ENCODE measurements at places on chromosomes 16 and 17.

GRCh38 chr16:14667347-14668266, 26.5 kb downstream of the PLA2G10 start:
- no peak for DNase-seq

GRCh38 chr17:60325730-60326524, 66.0 kb downstream of the USP32 start:
- DNase-seq, result no peak

DNA sequence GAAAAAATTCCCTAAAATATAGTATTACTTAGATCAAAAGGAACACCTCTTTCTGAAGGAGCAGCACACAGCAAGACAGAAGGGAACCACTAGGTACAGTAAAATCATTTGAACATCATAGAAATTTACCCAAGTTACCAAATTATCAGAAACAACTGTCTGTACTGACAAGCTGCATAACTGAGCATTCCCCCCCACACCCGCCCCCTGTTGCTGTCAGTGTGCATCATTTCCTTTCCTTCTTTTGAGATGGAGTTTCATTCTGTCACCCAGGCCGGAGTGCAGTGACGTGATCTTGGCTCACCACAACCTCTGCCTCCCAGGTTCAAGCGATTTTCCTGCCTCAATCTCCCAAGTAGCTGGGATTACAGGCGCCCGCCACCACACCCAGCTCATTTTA, 120.7 kb downstream of the TRIM37 start:
- no peak for DNase-seq

DNA sequence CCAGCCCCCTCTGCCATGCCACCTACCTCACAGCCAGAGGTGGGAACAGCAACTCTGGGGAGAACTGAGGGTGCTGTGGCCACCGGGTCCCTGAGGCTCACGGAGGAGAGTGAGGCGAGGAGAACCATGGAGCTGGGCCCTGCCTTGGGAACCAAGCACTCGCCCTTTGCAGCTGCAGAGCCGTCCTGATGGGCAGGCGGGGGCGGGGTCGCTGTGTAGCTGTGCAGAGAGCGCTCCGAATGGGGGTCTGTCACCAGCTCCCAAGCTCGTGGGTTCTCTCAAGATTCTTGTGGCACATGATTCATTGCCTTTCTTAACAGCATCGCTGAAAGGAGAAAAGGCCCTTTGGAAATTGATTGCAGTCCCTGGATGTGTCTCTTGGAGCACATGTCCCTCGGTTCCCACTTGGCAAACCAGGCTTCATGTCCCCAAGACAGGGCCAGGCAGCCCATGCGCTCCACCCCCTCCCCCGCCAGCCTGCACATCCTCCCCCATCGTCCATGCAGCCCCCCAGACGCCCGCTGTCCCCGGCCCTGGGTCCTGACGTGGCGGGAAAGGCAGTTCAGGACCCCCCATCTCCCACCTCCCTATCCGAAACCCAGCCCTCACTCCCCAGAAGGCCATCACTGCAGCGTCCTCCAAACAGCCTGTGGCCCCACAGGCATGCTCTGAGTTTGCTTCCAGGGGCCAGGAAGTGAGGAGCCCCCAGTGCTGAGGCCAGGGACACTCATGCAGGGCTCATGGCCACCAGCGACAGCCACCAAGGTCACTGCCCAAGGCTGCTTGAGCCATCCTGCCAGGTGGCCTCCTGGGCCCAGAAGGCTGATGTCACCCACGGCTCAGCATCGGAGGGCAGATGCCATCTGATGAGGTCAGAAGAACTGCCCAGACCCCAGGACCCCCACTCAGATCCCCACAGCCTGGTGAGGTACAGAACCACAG, 20.6 kb upstream of the CHMP6 start:
- DNase-seq, result no peak

DNA sequence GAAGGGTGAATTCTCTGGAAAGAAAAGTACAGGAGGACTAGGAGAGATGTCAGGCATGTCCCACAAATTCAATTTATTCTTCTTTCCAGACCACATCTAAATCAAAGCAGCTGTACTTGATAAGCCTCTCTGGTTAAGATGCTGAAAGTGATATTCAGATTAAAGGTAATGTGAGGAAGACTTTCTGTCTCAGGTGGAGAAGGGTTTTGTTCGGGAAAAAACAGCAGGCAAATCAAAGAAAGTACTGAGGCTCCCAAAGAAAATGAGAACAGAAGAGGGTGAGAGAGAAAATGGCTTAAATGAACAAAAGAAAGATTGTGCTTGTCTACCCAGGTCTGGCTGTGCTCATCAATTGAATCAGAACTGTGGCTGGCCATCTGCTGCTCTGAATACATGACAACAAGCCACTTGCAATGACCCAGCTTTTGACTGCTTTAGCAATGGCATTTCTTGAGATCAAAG, 55.6 kb downstream of the MMD start:
- DNase-seq, result no peak

DNA sequence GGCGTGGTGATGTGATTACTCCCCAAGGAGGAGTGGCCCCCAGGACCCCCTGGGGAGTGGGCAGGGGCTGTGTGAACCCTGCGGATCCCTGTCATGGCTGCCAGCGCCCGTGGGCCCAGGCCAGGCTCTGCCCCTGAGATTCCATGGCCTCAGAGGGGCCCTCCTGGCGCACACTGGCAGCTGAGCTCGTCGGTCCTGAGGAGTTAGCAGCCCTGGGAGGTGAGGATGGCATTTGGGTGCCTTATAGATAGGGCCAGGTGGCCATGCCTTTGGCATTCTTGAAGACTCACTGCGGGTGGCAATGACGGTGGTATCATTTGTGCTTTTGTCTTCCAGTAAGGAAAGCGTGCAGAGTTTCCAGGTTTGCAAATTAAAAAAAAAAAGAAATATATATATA, 146.8 kb upstream of the GSE1 start:
- DNase-seq, result no peak

- DNase-seq, result no peak
Observed at GRCh38 chr17:39722965-39723848, 7.1 kb downstream of the MIEN1 start.

- no peak for DNase-seq
Observed at GRCh38 chr16:64019339-64019738, 1102.5 kb downstream of the CDH11 start.

GRCh38 chr17:58376472-58377000, 24.5 kb upstream of the SUPT4H1 start:
- DNase-seq, result no peak

GRCh38 chr17:82587234-82588086, 60.8 kb downstream of the WDR45B start:
- no peak for DNase-seq

DNA sequence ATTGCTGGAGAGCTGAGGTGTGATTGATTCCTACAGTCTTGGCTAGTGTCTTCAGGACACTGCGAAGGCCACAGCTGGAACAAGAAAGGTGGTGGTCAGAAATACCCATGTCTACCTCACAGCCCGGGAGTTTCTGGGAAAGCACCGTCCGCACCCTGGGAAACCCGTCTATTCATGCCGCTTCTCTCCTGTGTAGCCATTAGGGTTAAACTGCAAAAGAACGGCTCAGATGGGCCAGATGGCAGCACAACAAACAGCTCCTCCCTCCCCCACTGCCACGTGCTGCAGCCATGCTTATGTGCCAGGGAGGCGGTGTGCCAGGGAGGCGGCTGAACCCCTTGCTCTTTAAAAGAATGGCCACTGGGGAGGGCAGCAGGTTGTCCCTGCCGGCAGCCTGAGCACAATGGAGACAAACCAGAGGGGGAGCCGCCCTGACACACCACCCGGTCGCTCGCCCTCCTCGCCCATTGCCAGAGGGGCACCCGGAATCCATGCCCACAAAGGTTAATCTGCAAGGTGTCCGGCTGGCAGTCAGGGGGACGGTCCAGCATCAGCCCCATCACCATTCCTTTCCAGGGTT, 65.2 kb downstream of the CYTH1 start:
- DNase-seq, result no peak

DNA sequence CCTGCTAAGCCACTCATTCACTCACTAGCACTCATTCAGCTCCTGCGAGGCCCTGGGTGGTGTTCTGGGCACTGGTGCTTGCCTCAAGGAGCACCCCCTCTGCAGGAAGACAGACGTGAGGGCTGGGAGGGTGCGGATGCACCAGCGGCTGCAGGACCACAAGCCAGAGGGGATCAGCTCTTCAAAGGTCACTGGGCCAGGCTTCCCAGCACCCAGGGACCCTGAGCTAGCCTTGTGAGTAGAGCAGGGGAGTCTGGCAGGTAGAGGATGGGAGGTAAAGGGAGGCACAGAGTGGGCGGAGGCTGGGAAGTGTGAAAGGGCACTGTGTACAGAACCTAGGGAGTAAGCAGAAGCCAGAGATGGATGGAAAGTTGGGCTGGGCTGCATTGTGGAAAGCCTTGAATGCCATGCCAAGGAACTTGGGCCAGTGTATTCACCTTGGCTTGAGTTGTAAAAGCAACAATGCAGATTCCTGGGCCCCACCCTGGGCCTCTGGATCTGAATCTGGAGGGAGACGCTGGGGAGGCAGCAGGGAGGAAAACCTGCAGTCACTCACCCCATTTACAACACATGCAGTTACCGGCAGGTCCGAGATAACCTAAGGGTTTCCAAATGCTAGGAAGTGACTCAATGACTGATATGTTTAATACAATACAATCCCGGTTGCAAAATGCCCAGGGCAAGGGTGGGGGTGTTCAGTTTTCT, 1.7 kb downstream of the IL4R start:
- DNase-seq, result no peak

Measured in amniotic stem cell (primary cell).